CD4-positive, alpha-beta T cell treated with Interleukin-10 for 1 hour (primary cell): ENCODE measurements at places on chromosomes 7 and 10.
A peak's percentile ranks its signal among the peaks of the same experiment; 100 is the strongest.

GRCh38 chr7:73701357-73701995 is 18.0 kb downstream of the STX1A start:
- peak; percentile 46 for DNase-seq

DNA sequence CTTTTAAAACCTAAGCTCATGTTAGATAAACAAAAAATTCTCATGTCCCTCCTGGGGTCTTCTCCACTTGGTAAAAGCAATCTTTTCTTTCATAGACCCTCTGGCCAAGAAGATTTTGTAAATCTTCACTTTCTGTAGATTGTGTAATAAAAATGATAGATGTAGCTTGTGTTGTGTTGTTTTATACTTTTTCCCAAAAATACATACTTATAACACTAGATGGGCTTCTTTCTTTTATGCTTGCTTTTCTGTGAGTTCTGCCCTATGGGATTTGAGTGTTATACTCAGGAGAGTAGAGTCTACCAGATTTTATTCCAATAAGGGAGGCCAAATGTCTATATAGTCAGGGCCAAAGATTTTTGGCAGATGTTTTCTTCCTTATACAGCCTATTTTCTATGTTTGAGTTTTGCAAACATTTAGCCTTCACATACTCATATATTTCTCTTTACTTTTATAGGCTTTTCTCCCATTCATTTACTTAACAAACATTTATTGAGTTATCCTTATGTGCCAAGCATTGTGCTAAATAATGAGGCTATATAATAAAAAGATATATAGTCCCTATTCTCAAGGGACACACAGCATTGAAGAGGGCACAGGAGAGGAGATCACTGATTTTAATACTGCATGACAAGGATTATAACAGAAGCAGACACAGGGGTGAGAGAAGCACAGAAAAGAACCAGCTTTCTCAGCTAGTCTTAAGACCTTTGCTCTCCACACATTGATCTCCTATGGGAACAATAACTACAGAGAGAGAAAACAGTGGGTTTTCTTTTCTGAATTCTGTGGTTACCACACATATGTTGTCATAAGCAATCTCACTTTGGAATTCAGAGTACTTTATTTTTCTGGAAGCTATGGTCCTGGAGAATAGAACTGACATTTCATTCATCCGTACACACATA is 58.0 kb upstream of the PNLIP start:
- DNase-seq: no peak

GRCh38 chr10:11813855-11814567 is 9.1 kb upstream of the PROSER2 start:
- DNase-seq: no peak

DNA sequence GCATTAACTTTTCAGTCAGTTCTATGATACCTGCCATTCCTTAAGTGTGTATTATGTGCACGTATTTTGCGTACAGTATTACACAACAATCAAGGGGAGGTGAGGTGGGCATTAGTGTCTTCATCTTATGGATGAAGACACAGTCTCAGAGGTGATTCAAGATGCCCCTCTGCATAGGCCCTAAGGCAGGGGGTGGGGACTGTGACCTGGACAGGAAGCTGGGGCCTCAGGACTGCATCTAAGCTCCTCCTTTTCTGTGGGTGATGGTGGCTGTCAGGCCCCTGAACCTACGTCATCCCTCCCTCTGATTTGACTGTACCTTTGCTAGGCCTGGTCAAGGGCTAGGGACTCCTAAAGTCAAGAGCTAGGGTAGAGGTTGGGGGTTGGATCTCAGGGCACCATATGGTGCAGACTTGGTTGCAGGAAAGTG is 38.9 kb downstream of the HK1 start:
- no peak for DNase-seq

DNA sequence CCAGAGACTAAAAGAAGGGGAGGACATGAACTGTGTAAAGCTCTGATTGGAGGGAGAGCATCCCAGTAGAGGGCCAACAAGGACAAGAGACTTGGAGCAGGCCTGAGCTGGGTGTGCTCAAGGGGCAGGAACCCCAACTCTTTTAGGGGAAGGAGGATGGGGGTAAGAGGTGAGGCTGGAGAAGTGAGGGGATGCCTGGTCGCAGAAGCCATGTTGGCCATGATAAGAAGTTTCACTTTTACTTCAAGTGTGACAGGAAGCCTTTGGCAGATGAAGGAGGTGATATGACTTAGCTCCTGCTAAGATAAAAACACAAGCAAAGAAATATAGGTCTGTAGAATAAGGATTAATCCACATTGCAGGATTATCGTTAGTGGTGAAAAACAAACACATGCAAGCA is 208.3 kb downstream of the JAZF1 start:
- DNase-seq: peak; percentile 41
